ENCODE measurements at places on chromosomes 6 and 20.
A peak's percentile ranks its signal among the peaks of the same experiment; 100 is the strongest.

DNA sequence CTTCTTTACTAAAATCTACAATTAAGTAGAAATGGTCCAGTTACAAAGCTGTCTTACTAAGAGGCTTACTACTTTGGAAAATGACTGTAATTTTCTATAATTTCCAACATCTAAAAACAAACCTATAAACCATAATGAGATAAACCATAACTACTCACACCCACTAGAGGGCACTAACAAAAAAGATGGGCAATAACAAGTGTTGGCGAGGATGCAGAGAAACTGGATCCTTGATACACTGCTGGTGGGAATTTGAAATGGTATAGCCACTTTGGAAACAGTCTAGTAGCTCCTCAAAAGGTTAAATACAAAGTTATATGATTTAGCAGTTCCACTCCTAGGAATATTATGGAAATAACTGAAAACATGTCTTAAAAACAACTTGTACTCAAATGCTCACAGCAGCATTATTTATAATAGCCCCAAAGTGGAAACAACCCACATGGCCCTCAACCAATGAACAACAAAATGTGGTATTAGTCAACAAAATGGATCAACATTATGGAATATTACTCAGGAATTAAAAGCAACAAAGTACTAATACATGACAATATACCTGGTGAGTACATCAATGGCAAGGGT is 50.6 kb downstream of the GJA10 start:
- no peak for ATAC-seq

DNA sequence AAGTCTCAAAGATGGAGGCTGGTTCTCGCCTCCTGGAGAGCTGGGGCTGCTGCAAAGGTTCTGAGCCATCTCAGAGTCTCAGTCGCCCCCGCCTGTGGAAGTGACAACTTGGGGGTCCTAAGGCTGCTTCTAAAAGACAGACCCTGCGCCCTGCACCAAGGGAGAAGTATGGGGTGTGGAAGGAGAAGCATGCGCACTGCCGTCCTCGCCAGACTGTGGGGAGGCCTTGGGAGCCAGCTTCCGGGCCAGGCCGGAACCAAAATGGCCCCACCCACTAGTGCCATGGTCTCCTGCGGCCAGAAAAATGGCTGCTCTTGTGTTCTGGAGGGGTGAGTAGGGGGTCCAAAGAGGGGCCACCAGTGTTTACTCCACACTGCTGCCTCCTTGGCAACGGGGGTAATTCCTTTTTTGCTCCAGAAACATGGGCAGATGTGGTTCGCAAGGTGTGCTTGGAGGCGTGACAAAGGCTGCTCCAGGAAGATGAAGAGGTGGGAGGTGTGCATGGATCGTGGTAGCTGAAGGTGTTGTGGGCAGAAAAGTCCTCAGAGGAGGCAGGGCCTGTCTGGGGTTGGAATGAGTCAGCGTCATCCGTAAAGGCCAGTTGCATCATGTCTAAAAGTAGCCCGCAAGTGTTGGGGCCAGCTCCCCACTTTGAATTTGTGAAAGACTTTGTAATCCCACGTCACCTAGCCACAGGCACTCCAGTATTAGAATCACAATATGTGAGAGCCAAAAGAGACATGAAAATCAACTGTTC is 329.8 kb upstream of the SOX4 start:
- ATAC-seq: no peak

DNA sequence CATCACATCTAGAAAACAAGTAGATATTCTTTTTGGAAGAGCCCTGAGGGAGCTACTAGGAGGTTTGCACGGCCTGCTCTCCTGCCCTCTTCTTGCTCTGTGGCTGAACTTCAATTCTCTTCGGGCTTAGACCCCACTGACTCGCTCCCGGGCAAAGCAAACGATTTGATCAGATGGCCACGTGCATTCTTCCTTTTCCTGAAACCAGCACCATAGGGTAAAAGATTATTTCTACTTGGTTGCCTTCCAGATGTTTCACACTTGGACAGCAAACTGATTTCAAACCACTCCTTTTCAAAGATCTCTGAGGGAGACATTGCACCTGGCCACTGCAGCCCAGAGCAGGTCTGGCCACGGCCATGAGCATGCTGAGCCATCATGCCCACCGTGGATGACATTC is at the start of gene SLC22A1:
Gene SLC22A1 (plus strand): TSS at position 258 of the 400 bp plus-strand sequence. CDS start 121 bp downstream, at position 379.
- ATAC-seq: no peak

GRCh38 chr20:10419550-10420133 is 14.4 kb downstream of the MKKS start:
- ATAC-seq: no peak

- ATAC-seq: no peak
These were observed 156.2 kb downstream of the BTBD9 start for GRCh38 chr6:38483526-38483925.

DNA sequence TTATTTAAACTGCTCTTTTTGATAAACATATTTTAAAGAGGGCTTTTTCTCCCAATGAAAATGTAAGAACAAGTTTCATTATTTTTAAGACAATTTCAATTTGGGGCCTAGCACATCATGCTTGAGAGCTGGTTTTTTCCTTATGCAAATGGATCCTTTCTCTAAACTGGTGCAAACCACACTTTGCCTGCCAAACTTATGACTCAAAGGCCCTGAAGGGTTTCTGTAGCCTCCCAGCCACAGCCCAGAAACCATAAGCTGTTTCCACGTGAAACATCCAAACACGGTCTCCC is 451 bp upstream of the HSF2 start:
- ATAC-seq: no peak

DNA sequence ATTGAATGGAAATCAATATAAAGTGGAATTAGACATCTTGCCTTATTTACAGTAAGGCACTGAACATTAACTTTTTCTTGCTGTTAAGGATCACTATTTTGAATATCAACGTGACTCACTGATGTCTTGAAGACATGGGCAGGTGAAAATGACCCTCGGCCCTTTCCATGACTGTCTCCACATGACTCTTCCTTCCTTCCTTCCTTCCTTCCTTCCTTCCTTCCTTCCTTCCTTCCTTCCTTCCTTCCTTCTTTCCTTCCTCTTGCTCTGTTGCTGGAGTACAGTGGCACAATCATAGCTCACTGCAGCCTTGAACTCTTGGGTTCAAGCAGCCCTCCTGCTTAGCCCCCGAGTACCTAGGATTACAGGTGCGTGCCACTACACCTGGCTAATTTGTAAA is 52.2 kb upstream of the TOX2 start:
- no peak for ATAC-seq

DNA sequence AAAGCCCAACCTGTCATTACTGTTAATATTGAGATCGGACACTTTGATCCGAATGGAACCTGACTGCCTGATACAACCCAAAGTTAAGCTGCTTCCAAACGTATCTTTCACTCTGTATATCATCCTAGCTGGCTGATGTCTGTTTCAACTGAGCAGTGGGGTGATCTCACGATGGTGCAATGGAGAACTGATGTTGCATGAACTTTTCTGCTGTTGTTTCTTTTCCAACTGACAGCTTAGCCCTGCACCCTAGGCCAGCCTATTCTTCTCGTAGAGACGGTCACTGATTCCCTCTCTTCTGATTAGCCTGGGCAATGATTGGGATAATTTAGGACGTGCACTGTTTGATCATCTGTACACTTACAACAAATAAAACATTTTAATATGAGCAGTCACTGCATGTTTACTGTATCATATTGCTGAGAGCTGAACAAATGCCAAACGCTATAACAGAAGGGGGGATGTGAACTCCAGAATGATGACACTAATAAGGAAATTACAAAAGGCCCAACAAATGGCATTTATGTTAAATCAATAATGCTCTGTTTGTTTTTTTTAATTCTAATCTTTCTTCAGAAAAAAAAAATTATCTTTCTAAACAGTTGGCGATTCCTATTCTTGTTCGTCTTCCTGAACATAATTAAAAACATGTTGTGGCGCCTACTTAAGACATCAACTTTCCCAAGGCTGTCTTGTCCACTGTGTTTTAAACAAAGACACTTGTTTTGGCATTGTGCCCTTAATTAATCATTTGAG is 184.8 kb downstream of the ZNF217 start:
- ATAC-seq: no peak

GRCh38 chr20:25043499-25044260 is 14.3 kb downstream of the ACSS1 start:
- no peak for ATAC-seq

- no peak for ATAC-seq
These were observed 403.9 kb upstream of the SULF2 start for GRCh38 chr20:48189181-48189580.

DNA sequence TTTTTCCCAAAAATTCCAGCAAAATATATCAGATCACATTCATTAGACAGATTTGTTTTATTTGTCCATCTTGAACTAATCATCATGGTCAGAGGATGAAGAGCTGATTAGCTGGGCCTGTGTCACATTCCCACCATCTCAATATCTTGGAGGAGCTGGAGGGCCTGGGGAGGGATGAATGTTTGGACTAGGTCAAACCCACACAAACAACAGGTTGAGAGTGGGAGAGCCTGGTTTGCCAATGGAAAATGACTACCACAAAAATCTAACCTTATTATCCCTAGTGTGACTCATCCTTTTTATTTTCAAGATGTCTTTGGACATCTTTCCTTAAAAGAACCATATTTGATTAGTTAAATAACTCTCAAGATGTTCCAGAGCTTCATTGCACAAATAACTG is 242.4 kb downstream of the OGFRL1 start:
- no peak for ATAC-seq

DNA sequence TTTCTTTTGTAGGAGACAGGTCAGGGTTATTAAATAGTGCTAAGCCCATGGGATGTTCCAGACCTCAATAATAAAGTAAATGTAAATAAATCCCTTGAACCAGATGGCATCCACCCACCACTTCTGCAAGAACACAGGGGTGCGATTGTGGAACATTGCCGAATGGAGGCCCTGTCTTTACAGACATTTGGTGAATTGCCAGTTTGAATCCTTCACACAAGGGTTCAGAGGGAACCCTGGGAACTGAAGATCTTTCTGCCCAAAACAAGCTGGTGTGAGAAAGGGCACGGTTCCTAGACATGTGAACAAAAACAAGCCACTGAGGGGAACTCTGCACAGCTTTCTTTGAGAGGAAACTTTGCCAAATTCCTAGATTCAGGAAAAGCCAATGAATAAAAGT is 30.2 kb upstream of the RNF8 start:
- no peak for ATAC-seq

DNA sequence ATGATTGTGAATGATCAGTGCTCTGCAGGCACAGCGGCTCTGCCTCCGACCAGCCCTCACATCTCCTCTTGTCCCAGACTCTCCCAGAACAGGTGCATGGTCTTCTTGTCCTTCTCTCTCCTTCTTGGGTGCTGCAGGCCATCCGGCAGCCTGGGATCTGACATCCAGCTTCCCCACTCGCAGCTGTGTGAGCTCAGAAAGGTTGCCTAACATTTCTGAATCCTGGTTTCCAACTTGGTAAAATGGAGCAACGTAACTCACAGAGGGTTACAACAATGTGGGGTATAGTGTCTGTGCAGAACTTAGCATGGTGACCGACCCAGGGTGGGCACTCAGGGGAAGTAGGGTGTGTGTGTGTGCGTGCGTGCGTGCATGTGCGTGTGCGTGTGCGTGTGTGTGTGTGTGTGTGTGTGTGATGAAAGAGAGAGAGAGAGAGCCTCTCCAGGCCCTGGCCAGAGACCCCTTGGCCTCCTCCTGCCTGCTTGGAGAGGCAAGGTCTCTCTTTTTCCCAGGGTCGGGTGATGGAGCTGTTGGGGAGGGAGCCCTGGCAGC is 110.1 kb downstream of the SNX5 start:
- no peak for ATAC-seq

GRCh38 chr6:118485601-118486550 is 62.2 kb upstream of the PLN start:
- peak; percentile 71 for ATAC-seq

GRCh38 chr20:59939879-59940128 is 301 bp downstream of the PPP1R3D start:
- ATAC-seq: peak; percentile 1

DNA sequence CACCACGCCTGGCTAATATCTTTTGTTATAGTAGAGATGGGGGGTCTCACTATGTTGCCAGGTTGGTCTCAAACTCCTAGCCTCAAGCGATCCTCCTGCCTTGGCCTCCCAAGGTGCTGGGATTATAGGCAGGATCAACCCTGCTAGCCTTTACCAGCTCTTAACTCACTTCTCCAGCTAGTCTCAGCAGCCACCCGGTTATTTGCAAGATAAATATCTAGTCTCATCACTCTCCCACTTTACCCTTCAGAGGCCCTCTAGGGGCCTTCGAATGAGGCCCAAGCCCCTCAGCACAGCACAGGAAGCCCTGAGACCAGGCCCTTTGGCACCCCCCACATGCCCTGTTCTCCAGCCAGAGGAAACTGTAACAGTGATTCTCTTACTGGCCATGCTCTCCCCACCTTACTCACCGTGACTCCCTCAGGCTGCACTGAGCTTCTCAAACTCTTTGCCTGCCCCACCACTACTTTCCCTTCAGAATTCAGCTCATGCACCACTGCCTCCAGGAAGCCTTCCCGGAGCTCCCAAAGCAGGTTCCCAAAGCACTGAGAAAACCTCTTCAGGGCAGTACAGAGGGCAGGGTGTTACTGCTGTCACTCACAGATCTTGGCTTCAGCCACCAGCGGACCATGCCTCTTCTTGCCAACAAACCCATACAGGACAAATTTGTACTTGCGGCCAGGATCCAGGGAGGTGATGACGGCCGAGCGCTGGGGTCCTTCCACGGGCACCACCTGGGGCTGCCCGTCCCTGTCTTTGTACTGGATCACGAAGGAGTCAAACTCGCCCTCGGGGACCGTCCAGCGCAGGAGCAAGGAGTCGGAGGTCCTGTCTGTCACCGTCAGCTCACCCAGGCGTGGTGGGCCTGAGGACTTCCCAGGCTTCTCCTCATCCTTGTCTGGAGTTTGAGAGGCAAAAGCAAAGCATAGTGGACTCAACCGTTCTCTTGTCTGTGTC is 25.0 kb downstream of the TNXB start:
- no peak for ATAC-seq

DNA sequence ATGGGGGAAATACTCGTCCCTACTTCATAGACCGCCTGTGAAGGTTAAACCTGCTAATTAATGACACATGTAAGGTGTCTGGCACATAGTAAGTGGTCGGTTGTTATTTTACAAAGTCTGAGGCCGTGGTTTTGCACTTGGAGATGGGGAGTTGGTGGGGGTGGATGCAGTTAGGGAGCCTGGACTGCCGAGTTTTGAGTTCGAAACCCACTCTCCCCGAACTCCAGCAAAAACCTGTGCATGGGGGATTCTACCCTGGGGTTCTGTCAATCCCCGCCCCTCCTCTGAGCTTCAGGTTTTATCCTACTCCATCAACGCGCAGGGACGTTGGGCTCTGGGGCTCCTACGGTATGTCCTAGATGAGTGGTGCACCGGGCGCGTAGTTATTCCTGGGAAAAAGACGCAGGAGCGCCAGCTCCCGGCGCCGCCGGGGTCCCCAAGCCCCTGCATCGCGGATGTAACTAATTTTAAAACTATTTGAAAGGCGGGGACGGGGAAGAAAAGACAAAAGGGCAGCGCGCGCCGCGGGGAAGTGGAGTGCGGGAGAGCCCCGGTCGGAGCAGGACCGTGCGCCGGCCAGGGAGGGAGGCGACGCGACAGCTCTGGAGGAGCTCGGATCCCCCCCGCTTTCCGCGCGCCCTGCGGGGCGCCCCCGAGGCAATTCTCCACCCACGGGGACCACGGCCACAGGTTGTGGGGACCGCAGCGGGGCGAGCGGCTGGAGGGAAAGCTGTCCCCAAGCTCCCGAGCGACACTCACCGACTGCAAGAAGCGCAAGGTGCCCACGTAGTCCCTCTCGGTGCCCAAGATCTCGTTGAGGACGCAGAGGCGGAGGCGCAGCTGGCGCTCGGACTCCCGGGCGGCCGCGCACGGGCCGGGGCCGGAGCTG is 672 bp downstream of the PREX1 start:
- peak; percentile 7 for ATAC-seq

Measured in activated CD4-positive, CD25-positive, alpha-beta regulatory T cell treated with anti-CD3 and anti-CD28 coated beads, Interleukin-2, amount 50 U/mL, for 24 hours (primary cell).